ENCODE measurements at places on chromosomes 1 and 21.
A peak's percentile ranks its signal among the peaks of the same experiment; 100 is the strongest.

DNA sequence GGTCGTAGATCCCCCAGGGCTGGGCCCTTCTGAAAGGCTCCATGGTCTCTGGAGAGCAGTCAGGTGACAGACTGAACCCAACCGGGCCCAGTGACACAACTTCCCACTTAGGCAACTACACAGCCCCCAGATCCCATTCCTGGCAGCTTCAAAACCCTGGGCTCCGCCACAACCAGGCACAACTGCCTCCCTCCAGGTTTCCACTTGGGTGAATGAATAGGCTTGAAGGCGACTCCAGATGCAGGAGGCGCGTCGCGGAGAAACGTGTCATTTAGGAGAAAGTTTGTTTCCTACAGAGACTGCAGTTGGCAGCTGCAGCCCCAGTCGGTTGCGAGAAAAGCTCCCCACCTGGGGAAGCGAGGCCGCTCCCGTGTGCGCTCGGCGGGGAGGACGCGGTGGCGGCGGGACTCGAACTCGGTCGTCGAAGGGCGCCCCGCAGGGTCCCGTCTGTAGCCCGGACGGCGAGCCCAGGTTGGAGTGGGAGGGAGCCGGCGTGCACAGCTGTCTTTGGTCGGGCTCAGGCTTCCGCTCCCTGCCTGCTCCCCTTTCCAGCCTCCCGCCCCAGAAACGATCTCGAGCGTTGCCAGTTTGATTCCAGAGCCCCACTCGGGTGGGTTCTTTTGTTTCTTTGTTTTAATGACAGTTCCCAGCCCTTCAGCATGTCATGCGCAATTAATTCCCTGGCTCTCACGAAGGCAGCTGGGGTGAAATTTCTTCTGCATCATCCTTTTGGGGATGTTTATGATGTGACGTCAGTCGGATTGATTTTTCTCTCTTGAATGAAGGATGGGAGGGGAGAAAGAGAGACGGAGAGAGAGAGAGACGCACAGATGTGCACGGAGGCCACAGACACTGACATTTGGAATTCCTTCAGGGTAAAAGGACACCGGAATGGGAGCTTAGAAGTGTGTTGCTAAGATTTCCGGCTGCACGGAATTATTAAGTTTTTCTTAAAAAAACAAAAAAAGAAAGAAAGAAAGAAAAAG, 862 bp upstream of the SGIP1 start:
- peak; percentile 1 for DNase-seq

GRCh38 chr1:20072771-20073170, 2.8 kb downstream of the PLA2G5 start:
- DNase-seq: no peak

GRCh38 chr21:46021978-46022544, 40.5 kb downstream of the COL6A1 start:
- DNase-seq: no peak

DNA sequence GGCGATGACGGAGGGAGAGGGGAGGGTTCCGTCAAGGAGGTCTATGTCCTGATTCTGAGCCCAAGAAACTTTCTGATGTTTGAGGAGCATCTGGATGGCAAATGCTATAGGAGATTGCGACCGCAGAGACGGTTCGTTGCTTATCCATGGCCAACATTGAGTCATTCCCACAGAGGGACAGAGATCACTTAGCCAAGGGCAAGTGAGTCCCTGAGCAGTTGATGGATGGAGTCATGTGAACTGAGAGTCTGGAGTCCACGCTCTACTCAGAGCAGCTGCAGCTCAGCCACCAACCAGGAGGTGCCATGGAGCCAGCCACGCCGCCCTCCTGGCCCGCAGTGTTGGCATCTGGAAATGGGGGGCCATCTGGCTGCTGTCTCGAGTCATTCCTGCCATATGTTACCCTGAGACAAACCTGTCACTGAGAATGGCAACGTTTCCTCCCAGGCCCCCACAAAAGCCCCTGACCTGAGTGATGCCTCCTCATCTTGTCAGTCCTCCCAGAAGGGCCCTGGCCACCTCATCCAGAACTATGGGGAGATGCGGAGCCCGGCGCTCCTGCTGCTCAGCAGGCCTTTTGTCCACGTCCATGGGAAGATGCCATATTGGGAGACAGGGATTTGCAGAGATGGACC, 58.6 kb downstream of the ATP5PO start:
- DNase-seq: no peak

DNA sequence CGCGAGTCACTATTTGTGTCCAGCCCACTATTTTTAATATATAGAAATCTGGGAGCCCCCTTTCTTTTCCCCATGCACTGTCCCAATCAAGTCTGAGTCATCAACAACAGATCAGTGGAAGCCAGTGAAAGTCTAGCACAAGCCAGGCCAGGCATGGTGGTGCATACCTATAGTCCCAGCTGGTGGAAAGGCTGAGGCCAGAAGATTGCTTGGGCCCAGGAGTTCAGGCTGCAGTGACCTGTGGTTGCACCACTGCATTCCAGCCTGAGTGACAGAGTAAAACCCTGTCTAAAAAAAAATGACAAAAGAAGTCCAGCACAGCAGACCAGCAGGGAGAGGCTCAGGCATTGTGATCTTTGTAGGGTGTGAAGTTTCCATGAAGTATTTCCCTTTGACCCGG, 9.0 kb upstream of the RPL5 start:
- no peak for DNase-seq

- no peak for DNase-seq
These were observed 4.1 kb upstream of the GRIK3 start for GRCh38 chr1:37038227-37039093.

DNA sequence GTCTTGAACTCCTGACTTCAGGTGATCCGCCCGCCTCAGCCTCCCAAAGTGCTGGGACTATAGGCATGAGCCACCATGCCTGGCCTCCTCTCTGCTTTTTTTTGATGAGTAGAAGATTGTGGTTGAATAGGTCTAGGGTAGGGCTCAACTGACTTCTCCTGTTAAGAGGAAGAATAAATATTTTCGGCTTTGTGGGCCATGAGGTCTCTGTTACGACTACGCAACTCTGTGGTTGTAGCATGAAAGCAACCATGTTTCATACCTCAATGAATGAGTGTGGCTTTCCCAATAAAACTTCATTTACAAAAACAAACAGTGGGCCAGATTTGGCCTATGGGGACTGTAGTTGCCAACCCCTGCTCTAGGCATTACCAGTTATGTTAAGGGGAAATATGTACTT, 67.8 kb downstream of the NID1 start:
- no peak for DNase-seq

DNA sequence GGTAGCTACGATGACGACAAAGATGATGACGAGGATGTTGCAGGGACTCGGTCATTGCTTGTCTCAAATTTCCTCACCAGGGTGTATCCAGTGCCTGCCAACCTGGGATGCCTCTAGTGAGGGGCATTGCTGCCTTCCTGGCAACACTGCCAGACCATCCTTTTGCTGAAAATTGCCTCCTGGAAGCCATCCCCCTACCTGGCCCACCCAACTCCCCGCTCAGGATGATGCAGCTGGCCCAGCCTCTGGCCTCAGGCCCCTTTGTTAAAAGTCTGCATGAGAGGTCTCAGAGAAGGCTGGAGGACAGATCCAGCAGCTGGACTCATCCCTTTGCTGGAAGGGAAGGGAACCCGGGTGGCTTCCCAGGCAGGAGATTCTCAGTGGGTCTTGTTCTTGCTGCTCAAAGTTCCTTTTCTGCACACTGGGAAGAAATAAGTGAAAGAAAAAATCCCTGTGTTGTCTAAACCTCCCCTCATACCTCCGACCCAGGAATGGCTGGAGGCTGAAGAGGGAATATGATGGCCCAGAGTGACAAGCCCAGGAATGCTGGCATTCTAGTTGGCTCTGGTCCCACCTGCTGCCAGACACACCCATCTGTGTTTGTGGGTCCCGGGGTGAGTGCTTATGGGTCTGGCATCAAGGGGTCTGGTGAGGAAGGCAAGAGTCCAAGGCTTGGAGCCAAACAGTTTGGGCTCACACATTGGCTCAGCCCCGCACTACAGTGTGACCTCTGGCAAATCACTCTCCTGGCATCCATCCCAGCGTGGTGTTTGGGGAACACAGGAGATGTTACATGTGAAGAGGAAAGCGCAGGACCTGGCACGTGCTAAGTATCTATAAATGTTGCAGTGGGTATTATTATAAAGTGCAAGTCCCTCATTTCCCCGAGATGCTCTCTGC, 6.7 kb upstream of the FNDC5 start:
- no peak for DNase-seq

- no peak for DNase-seq
These were observed at the start of gene RHOC for GRCh38 chr1:112706505-112707220. RHOC (minus strand) TSS chr1:112707127; CDS start chr1:112703799, 3,328 bp downstream.

GRCh38 chr1:174742805-174743653, 256.7 kb upstream of the CACYBP start:
- no peak for DNase-seq

- DNase-seq: no peak
These were observed 6.0 kb upstream of the LINGO4 start for GRCh38 chr1:151811181-151811580.

DNA sequence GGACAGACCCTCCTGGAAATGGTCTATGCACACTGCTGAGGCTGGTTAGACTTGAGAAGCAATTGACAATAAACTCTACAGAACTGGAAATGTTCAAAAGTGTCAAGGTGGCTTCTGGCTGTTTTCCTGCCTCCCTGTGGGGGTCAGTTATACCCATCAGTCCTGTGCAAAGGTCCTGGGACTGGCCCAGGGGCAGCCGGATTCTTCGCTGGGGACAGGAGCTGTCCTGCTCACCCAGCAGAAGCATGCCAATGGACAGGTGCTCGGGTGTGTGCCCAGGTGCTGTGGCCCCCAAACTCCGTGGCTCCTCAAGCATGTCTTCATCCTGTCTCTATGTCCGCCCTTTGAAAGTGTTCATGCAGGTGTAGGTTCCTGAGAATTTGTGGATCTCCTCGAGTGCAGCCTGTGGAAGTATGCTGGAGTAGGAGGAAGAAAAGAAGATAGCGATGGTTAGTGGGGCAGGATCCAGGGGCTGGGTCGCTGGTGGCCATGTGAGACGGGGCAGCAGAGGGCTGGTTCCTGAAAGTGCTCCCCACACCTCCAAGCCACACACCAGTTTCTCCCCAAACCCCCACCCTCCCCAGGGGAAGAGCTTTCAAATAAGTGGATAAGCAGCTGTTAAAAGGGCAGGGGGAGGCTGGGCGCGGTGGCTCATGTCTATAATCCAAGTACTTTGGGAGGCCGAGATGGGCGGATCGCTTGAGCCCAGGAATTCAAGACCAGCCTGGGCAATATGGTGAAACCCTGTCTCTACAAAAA, 49.8 kb downstream of the DHRS3 start:
- no peak for DNase-seq

DNA sequence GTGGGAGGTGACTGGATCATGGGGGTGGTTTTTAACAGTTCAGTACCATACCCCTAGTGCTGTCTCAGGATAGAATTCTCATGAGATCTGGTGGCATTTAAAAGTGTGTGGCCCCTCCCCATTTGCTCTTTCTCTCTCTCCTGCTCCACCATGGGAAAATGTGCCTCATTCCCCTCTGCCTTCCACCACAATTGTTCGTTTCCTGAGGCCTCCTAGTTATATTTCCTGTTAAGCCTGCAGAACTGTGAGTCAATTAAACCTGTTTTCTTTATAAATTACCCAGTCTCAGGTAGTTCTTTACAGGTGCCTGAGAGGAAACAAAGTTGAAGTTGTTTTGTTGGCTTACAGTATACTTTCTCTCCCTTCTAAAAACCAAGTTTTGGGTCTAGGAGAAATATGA, 23.1 kb upstream of the SLC22A15 start:
- DNase-seq: no peak

- DNase-seq: no peak
These were observed 129.6 kb downstream of the EVI5 start for GRCh38 chr1:92655197-92655801.

- no peak for DNase-seq
These were observed 27.0 kb downstream of the FGGY start for GRCh38 chr1:59323879-59324278.

GRCh38 chr1:106798991-106799390, 257.5 kb upstream of the PRMT6 start:
- no peak for DNase-seq

GRCh38 chr1:98264727-98265126, 343.9 kb upstream of the DPYD start:
- no peak for DNase-seq

GRCh38 chr1:27380224-27380623, 2.9 kb downstream of the CD164L2 start:
- no peak for DNase-seq

DNA sequence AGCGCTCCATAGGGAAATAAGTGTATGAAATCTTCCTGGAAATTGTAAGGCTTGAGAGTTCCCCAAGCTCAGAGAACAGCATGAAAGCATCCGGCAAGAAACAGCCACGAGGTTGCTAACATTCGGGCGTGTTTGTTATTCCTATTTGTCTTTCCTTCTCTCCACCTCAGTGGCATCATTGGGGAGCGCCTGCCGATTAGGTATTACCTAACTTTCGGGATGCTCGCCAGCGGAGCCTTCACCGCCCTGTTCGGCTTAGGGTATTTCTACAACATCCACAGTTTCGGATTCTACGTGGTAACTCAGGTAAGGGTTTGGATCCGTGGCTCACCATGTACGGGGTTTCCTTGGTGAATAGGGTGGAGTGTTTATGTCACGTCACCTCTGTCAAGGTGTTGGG, 25.7 kb downstream of the SLC37A1 start:
- DNase-seq: no peak

DNA sequence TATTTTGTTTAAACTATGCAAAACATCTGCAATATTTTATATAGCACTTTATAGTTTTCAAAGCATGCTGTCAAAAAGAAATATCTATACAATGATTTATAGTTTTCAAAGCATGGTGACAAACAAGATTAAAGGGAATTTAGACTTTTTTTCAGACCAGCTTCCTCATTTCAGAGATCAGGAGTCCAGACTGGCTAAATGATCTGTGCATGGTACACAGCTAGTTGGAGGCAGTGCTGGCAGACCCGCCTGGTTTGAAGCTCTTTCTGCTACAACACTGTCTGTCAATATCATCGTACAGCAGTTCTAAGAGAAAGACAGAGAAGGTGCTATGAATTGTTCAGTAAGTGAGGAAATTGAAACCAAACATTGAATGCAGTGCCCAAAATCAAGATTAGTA, 479.0 kb downstream of the PTBP2 start:
- DNase-seq: no peak

- DNase-seq: no peak
These were observed 5.0 kb upstream of the SOX13 start for GRCh38 chr1:204067935-204068334.

DNA sequence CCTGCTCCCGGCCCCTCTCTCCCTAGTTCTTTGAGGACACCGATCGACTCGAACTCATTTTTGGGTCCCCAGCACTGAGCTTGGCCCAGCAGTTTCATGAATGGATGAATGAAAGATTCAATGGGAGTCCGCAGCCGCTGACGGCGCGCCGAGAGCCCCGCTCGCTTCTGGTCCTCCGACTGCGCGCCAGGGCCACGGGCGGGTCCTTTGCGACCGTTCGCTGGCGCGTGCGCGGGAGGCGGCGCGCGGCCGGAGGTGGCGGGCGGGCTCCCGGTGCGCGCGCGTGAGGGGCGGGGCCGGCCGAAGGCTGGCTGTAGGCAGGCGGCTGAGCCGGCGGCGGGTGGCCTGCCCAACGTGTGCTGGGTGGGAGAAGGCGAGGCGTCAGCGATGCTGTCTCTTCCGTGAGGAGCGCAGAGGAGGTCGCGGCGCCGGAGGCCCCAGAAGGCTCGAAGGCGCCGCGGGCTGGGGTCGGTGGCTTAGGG, at the start of gene MAST2:
Gene MAST2, plus strand, starts transcription at position 314 of the 482 bp plus-strand sequence. CDS start 284 bp downstream, outside the sequence.
- peak; percentile 58 for DNase-seq

Measured in T-cell (primary cell).